Inflammatory macrophage treated with lipopolysaccharide for 1 hour (primary cell): ENCODE measurements at places on chromosomes 5 and 9.
A peak's percentile ranks its signal among the peaks of the same experiment; 100 is the strongest.

DNA sequence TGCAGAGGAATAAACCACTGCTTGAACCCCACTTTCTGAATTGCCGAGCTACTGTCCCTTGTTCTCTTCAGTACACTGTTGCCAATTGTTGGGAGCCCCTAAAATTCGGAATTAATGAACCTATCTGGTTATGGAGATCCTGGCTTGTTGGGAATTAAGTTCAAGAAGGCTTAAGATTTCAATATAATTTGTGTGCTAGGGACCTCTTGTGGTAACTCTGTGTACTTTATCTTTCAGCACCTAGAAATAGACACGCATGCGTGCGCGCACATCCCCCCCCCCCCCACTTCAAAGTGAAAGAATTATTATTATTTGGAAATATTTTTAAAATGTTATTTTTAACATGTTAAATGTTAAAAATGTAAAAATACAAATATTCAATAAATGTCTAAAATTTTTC is 53.3 kb upstream of the FAM169A start:
- peak; percentile 63 for DNase-seq

GRCh38 chr5:57338068-57338867 is 144.3 kb downstream of the ACTBL2 start:
- peak; percentile 17 for DNase-seq

DNA sequence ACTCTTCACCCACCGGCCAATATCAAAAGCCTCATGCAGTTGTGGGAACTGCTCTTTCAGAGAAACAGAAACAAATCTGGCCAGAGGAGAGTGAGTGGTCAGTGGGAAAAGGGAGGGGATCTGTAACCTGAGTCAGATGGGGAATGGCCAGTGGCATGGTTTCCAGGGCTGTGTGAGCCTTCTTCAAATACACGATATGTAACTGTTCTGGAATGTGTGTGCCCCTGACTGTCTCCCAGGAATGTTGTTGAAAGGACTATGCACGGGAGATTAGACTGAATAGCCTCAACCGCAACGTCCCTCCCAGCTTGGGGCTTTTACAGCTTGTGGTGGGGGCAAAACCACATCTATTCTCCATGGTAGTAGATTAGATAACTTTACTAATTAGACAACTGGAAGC is 60.8 kb downstream of the SH3TC2 start:
- no peak for DNase-seq

DNA sequence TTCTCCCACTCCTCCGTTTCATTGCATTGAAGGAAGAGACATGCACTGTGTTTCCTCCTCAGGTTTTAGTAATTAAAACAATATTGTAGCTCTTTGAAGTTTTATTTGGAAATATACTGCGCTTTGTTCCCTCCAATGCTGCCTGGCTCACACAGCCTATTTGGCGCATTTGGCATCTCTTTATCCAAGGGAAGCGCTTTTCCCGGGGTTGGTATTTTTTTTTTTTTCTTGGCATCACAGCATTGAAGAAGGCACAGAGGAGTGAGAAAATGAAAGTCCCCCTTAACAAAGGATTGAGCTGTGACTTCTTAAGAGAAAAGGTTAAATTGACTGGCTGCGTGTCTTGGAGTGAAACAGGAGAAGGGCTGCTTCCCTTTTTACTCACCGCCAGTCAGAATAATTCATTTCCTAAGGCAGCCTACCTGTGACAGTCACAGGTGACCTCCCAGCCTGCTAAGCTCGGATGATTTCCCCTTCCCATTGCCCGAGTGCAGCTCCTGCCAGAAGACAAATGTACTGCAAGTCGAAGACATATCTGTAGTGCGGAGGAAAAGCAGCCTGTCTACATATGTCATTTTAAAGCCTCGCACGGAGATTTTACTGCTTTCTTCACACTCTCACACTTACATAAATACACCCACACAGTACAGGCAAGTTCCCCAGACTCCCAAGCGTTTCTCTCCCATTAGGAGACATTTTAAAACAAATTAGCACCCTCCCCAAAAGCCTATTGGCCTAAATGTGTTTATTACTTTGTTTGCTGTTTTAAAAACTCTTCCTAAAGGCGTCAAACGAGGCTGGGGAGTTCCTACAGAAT is 665.5 kb upstream of the ZNF608 start:
- no peak for DNase-seq

- peak; percentile 29 for DNase-seq
Measured at GRCh38 chr9:117821954-117822353, 117.8 kb downstream of the TLR4 start.

DNA sequence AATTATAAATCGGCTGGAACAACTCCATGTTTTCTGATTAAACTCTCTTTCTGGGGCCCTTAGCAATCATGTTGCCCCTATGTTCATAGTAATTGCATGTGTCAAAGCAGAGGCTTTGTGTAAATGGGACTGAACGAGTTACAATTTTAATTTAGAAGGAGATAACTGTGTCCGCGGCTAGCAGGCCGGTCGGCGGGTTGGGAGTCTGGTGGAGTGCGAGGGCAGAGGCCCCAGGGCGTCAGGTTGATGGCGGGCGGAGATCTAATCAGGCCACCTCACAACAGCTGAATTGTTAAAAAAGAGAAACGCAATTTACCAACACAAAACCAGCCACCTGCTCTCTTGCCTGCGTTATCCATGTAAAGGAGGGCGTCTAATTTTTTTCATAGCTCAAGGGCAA is 134.9 kb upstream of the LPCAT1 start:
- no peak for DNase-seq
